ENCODE measurements at places on chromosomes 3 and 15.
A peak's percentile ranks its signal among the peaks of the same experiment; 100 is the strongest.

DNA sequence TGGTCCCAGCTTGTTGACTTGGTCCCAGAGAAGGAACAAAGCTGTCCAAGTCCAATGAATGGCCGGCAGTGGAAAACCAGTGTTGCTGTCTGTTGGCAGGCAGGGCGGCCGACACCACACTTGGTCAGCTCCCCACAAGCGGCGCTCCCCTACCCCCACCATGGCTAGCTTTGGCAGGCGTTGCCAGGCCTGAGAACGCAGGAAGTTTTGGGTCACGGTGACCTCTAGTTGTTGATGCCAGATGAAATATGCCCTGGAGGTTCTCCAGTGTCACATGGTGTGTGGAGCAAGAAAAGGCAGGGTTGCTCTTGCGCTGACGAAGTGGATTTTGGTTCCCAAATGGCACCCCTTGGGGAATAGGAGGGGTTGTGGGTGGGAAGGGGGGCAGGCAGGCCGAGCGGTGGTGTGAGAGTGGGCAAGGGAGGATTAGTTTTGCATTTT lies 72.7 kb upstream of the TPRG1 start:
- DNase-seq, result no peak

DNA sequence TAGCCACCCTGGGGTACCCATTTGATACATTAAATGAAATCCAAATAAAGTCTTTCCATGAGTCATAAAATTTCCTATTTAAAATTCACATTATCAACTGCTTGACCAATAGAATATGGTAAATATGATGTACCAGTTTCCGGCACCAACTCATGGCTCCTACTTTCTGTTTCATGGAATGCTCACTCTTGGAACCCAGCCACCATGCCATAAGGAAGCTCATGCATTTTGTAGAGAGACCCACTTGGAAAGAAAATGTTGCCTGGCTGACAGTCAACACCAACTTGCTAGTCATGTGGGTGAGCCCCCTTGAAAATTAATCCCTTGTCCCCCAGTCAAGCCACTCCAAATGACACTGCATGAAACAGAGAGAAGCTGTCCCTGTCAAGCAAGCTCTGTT lies 57.2 kb downstream of the WWTR1 start:
- no peak for DNase-seq

- peak; percentile 31 for DNase-seq
These were observed 8.8 kb downstream of the TBC1D23 start for GRCh38 chr3:100269410-100270214.

GRCh38 chr3:76345878-76346277 lies 560.5 kb upstream of the ZNF717 start:
- DNase-seq, result no peak

DNA sequence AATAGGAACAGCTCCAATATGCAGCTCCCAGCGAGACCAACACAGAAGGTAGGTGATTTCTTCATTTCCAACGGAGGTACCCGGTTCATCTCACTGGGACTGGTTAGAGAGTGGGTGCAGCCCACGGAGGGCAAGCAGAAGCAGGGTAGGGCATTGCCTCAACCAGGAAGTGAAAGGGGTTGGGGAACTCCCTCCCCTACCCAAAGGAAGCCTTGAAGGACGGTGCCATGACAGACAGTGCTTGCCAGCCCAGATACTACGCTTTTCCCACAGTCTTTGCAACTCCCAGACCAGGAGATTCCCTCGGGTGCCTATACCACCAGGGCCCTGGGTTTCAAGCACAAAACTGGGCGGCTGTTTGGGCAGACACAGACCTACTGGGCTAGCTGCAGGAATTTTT lies 576.9 kb upstream of the NECTIN3 start:
- DNase-seq, result no peak
